Stimulated activated CD8-positive, alpha-beta memory T cell treated with anti-CD3 and anti-CD28 coated beads, Interleukin-4, amount 100 ng/mL, for 24 hours (primary cell): ENCODE measurements at places on chromosomes 3 and 15.

- DNase-seq = no peak
Observed at GRCh38 chr15:76286271-76286879, 24.9 kb downstream of the ETFA start.

DNA sequence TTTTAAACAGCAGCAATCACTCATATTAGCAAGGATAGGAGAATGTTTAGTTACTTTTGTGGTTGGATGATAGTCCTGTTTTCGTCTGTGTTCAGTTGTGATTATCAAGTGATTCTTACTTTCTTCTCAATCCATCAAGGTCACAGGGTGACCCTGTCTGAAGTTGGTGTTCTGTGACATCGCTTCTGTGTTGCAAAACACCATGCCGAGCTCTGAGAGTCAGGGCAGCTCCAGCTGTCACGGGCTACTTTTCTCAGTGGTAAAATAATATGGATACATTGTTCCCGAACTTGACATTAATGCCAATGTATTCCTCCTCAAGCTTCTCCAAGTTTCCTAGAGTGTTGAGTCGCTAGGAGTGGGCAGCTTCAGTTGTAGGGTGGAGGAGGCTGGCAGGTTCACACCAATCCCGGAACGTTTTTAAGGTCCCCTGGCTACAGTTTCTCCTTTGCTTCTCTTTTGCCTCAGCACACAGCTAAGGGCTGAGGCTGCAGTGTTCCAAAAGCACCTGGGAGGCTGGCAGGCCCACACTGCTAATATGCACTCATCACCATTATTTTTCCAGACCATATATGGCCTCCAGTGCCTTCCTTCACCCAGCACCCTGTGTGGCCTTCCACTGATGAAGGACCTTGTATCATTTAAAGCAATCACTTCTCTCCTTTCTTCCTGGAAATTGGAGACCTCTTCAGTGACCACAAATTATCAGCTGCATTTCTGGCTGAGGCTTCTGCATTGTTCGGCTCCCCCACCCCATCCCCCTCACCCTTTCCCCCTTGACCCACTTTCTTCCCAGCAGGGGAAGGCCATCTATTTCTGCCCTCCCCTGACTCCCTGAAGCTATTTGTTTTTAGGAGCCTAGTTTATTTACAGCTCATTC is 25.8 kb downstream of the COLQ start:
- no peak for DNase-seq

GRCh38 chr3:172042136-172042662 is 2.8 kb downstream of the FNDC3B start:
- DNase-seq = no peak

DNA sequence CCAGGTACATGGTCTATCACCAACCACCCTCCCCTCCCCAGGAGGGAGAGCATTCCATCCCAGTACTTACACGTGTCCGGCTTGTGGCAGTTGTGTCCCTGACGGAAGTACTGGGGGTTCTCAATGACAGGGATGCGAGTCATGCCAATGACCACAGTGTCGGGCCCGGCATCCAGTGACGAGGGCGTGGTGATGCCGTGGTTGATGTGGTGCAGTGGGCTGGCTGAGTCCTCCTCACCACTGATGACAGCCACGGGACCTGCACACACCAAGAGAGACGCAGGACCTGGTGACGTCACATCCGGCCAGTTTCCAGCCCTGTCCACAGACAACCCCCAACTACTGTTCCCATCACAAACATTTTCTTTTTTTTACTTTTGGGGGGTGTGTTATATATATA is 223.8 kb downstream of the NTRK3 start:
- DNase-seq = no peak

DNA sequence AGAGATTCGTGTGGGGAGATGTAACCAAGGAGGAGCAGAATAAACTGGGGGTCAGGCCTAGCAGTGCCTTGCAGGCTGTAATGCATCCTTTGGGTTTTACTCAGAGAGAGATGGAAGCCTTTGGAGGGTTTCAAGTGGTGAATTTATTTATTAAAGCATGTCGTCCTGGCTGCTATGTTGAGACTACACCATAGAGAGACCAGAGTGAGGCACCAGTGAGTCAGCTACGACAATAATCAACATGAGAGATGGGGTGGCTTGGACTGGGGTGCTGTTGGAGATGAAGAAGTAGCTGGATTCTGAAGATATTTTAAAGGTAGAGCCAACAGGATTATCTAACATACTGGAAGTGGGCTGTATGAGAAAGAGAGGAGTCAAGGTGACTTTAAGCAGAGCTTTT is 335.3 kb upstream of the ARHGEF26 start:
- DNase-seq = no peak

DNA sequence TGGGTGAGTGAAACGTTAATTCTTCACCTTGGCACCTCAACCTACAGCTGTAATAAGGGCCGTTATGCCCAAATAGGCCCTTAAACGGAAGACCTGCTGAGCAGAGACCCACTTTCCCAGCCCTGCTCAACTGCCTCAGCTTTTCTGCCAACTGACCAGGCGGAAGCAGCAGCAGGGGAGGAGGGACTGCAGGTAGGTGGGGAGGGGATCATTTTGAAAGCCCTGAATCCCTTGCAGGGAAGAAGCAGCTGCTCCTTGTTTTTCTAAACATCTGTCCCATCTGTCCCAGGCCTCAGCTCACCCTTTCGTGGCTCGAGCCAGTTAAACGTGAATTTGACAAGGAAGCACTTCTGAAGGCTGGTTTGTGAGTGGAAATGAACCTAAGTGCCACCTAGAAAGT is 978 bp upstream of the CMC1 start:
- DNase-seq = no peak

- DNase-seq = no peak
Observed at GRCh38 chr3:52458770-52459545, 3.6 kb downstream of the NISCH start.

DNA sequence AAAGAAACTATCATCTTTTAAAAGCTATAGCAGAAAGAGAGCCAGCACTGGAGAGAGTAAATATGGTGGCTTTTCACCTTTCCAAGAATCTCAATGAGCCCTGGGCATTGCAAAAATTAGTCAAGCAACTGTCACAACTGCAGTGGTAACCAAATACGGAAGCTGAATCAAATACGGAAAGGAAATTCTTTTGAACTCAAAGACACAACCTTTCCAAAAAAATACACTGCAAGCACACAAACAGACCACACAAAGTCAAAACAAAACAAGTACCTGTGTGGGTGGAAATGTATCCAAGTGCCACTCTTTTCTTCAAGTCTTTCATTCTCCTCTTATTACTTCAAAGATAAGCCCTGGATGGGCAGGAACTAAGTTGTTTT is 17.6 kb downstream of the VGLL4 start:
- no peak for DNase-seq

DNA sequence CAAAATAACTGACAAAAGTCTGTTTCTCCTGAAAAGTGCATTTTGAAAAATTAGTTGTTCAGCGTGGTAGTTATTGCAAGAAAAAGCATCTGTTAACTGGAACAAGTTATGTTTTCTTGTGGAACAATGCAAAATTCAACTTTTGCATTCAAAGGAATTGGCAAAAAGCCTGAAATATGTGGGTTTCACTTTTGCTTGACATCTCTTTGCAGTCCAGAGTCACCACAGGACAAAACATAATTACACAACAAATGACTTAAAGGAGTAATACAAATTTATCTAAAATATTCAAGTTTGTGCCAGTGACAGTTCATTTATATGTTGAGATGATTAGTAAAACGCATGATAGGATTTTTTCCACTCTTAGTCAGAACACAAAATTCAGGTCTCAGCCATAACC is 96.3 kb upstream of the P2RY1 start:
- no peak for DNase-seq

GRCh38 chr3:145448436-145448835 is 712.5 kb downstream of the PLOD2 start:
- no peak for DNase-seq

DNA sequence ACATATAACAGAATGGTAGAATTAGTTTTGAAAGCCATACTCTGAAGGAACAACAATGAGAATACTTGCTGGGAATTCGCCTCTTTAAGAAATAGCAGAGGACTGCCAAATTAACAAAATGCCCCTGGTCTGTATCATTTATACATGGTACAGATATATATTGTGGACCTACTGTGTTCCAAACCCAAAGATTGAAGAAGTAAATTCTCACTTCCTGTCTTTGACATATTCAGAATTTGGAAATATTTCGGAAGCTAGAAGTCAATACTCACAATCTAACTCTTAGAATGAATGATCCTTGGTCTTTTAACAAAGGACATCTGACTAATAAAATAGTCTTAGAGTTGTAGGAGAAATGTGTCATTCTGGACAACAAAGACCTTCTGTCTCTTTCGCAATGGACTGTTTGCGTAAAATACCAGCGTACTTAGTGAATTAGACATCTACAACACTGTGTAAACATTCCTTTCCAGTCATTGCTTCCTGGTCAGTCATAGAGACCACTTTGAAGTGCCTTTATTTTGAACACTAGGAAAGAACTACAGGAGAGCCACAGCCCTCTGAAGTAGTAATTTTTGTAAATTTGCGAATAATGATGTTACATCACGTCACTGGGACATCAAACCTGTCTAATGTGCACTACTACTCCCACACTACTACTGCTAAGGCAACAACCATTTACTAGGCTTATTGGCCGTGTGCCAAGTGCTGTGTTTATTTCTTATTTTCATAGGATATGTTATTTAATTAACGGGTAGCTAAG is 68.0 kb downstream of the CHL1 start:
- no peak for DNase-seq

GRCh38 chr15:75191235-75191634 is 10.4 kb upstream of the C15orf39 start:
- DNase-seq = no peak

- no peak for DNase-seq
Observed at GRCh38 chr3:157427901-157428300, 8.7 kb upstream of the PTX3 start.

- DNase-seq = no peak
Observed at GRCh38 chr3:186493525-186494255, 50.5 kb downstream of the CRYGS start.

GRCh38 chr3:2354702-2355101 is 256.0 kb downstream of the CNTN4 start:
- DNase-seq = no peak

DNA sequence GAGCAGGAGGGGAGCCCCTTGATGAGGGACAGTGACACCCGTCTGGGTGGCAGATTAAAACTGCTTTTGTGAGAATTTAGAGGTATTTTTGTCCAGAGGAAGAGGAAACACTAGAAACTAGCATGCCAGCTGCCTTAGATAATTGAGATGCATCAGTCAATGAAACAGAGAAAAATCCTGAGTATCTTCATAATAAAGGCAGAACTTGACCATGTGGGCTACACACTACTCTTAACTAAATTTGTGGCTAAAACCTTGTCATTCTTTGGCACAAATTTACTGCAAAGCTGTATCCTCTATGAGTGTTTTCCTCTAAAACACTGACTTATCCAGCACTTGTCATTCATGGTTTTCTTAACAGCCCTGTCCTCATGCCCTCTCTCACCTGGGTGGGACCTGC is 259.7 kb upstream of the TPM1 start:
- no peak for DNase-seq

GRCh38 chr15:60480888-60481287 is 1.9 kb upstream of the ICE2 start:
- DNase-seq = no peak

GRCh38 chr15:60554494-60554893 is 75.6 kb upstream of the ICE2 start:
- no peak for DNase-seq

DNA sequence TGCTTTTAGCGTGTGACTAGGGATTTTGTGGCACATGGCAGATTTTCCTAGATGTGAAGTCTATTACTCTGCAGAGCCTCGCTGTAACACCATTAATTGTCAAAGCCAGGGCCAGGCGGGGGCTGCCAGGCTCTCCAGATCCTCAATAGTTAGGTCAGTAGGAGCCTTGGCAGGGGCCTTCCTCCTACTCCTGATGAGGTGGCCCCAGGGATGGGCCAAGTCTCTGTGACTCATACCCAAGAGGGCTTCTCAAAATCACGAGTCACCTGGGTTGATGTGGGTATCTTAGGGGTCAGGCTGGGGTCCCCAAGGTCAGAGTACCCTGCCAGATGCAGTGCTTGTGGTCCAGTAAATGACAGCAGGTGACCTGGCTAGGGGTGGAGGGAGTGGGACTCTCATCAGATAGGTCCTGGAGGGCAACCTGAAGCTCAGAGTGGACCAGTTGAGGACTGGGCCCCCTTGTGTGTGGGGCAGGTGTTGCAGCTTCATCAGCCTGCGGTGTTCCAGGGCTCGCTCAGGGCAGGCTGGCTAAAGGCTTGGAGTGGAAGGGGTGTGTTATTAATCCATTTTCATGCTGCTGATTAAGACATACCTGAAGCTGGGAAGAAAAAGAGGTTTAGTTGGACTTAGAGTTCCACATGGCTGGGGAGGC is 88.5 kb upstream of the MYZAP start:
- no peak for DNase-seq

GRCh38 chr3:152491922-152492321 is 223.2 kb downstream of the MBNL1 start:
- DNase-seq = no peak

DNA sequence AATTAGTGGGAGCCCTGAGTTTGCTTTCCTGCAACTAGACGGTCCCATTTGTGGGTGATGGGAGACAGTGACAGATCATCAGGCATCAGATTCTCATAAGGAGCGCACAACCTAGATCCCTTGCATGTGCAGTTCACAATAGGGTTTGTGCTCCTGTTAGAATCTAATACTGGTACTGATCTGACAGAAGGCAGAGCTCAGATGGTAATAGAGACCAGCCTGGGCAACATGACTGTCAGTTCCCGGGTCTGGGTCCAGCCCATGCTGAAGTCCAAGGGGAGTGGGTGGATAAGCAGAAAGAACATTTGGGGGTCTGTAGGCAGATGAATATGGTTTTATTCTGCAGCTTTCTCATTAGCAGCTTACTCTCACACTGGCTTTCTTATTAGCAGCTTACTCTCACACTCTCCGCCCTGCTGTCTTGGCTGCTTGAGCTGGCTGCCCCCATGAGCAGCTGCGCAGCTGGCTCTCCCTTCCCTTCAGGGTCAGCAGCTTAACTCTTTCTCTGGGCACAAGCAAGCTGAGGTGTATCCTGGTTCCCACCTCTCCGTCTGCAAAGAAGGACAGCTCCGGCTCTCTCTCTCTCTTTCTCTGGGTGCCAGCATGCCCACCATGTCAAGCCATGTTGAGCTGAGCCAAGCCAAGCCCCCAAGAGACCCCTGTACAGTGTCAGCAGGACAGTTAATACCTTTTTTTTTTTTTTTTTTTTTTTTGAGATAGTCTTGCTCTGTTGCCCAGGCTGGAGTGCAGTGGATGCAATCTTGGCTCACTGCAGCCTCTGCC is 46.5 kb downstream of the KLHDC8B start:
- no peak for DNase-seq

- no peak for DNase-seq
Observed at GRCh38 chr3:41095702-41096101, 103.6 kb upstream of the CTNNB1 start.

DNA sequence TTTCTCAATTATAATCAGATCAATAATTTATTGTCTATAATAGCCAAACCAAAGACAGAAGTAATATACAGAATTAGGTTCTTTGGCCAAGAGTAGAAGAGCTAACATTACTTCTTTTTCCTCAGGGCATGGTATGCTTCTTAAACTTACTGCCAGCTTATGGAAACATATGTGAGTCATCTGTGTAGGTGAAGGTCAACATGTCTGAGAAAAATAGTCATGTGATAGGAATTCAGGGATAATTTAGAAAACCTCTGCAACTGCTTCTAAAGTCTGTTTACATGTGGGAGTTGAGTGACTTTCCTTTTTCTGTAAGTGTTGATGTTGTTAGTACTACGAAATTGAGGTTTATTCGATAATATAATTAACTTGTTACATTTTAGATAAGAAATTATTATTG is 19.2 kb upstream of the MAP6D1 start:
- DNase-seq = no peak
